ENCODE measurements at places on chromosomes 13 and 19. TPM values are rescaled to one million over a fixed set of nuclear protein-coding genes. Genes with fewer than 3 reads are reported as not detected.

The LRG1 gene
- total RNA-seq = 0.06 TPM

The STAP2 gene
- total RNA-seq = not detected

The SYNE4 gene
- 0.31 TPM for total RNA-seq

The PGLYRP2 gene
- total RNA-seq = not detected

The CABP5 gene
- not detected for total RNA-seq

The ZNF628 gene
- 6.4 TPM for total RNA-seq

The PEX11G gene
- total RNA-seq = 1.7 TPM

The SPACA4 gene
- not detected for total RNA-seq

All from A549 treated with DMSO at 1 μM for 4 hours (cell line).